ENCODE measurements at places on chromosomes 2 and 18. TPM values are rescaled to one million over a fixed set of nuclear protein-coding genes. Genes with fewer than 3 reads are reported as not detected.

DNA sequence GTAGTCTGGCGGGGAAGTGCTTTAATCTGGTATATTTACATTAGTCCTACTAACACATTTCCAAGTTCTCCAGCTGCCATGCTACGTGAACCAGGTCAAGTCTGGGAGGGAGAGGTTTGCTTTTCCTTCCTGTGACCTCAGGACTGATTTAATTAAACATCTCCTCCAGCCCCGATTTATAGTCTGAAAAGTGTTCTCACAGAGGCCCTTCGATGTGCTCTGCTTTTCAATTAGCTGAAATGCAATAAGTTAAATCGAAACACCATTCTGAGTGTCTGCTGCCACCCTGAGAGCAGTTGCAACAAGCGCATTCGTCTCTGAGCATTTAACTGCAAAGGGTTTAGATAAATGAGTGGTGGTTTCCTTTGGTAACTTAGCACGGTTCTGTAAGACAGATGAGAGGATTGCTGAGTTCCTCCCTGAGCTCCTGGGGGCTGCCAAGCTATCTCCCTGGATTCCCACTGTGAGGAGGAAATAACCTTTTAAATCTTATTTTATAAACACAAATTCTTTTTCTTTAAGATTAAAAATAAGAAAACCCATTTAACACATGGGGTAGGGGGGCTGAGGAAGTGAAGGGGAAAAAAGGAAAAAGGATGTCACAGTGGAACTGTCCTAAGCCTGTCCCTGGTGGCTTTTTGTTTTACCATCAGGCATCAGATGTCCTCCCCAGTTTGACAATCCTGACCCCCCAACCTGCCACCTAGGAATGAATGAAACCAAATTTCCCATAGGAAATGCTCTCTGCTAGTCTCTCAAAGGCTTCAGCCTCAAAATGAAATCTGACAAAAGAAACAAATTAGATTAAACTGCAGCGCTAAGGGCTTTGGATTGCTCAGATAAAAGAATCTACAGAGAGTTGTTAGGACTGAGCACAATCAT, 56.5 kb upstream of the CREB1 start:
- DNase-seq, result peak; percentile 33

DNA sequence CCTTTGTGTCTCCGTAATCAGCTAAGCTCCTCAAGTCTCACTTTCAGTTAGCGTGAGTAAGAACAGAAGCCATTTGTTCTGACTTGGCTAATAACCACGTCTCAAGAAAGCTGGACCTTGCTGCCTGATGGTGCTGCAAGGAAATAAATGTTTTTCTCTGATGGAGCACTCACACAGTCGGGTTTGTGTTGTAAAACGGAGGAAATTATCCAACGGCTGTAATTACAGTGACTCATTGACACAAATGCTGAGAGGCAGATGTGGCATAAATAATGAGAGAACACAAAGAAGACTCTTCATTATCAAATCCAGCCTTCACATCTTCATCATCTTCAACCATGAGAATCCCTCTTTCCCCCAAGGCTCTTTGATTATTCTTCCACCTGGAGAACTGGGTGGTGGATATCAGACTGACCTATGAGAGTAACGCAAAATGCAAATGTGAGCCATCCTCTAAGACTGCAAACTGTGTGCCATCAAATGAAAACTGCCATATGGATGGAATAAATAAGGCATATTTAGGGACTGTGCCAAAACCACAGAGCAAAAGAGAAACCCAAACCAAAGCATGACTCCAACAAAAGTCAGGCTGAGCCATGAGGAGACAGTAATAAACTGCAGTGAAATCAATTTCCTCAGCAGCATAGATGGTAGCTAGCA, 252.6 kb downstream of the RND3 start:
- no peak for DNase-seq

Gene KCNG3
- 0.49 TPM for total RNA-seq

DNA sequence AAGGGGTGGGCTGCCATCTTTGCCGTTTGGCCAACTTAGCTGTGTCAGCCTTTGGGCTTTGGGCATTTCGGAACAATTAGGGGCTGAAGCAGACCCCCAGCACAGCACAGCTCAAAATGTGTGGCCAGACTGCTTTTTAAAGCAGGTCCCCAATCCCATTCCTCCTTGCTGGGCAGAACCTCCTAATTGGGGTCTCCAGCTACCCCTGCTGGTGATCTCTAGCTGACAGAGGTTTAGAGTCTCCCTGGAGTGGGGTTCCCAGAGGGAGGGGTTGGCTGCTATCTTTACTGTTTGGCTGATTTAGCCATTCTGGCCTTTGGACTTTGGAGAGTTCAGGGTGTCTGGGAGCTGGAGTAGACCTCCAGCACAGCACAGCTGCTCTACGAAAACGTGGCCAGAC, 71.5 kb upstream of the LHCGR start:
- DNase-seq, result no peak

Gene RAMP1
- 7.6 TPM for total RNA-seq

GRCh38 chr18:79515944-79516351, 120.2 kb downstream of the NFATC1 start:
- no peak for DNase-seq

- DNase-seq, result no peak
Observed at GRCh38 chr2:18047213-18047611, 168.7 kb downstream of the KCNS3 start.

Gene SP5
- total RNA-seq, result 1.8 TPM

Gene DNAJC5G
- not detected for total RNA-seq

Gene SMARCAL1
- total RNA-seq, result 36.6 TPM

Gene ZSWIM2
- total RNA-seq, result not detected

Gene VPS4B
- total RNA-seq, result 44.5 TPM

Gene SYT4
- total RNA-seq, result 232 TPM

- no peak for DNase-seq
Observed at GRCh38 chr2:180662521-180662920, 317.9 kb upstream of the UBE2E3 start.

- no peak for DNase-seq
Observed at GRCh38 chr2:73821227-73821626, 7.5 kb upstream of the STAMBP start.

DNA sequence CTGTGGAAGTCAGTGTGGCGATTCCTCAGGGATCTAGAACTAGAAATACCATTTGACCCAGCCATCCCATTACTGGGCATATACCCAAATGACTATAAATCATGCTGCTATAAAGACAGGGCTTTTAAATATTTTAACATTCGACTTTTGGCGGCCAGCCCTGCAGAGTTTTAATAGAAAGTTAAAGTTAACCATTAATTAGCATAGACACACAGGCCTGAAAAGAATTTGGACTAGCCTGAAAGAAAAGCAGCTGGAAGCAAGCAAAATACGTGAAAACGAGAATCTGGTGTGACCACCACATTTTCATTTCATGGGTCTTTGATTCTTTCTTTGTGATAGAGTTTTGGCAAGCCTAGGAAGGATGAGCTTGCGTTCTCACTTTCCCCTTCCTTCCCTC, 184.0 kb downstream of the SCG2 start:
- no peak for DNase-seq

- no peak for DNase-seq
Observed at GRCh38 chr2:132804051-132804450, 134.0 kb upstream of the LYPD1 start.

Gene IL1A
- total RNA-seq, result not detected

DNA sequence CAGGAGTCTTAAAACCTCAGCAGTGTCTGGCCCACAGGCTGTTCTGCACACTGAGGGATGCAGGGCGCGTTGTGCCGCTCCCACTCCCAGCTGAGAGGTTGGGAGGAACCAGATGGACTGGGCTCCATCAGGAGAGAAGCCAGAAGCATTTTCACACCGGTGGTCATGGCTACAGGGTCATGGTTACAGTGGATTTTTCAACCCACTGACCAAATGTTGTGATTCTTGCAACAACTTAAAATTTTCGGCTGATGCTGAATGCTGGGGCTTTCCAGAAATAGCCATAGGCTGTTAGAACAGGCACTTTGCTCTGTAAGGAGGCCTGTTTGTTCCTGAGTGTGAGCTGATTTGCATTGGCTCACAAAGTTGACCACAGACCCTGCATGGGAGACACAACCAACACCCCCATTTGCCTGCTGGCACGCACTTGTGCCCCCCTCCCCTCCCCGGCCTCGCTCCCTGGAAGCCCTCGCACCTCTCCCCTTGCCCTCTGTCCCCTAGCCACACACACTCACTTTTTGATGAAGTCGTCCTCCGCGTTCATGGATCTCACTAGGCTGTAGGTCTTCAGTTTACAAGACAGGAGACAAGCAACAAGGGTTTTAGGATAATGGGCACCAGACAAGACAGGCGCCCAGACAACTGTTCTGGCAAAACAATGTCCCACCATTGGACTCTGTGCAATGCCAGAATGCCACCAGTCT, 3.4 kb downstream of the LPIN1 start:
- peak; percentile 40 for DNase-seq

- no peak for DNase-seq
Observed at GRCh38 chr18:11663439-11664029, 25.5 kb upstream of the GNAL start.

Gene RMDN2
- total RNA-seq, result 5.5 TPM

DNA sequence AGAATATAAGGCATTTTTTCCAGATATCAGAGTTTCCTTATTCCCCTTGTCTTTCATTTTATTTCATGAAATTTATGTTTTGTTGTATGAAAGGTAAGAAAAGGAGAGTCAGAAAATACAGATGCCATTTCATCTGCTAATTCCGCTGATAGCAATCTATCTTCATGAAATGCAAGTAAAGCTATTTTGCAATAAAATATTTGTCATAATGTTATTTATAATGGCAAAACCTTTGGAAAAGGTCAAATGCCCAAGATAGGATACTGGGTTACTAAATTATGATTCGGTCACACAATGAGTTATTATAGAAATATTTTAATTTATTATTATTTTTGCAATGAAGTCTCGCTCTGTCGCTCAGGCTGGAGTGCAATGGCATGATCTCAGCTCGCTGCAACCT, 124.2 kb downstream of the SPP2 start:
- no peak for DNase-seq

All from glutamatergic neuron (in vitro differentiated cells).